ENCODE measurements at places on chromosomes 3 and 15.

GRCh38 chr15:38130205-38130567 is 122.5 kb upstream of the SPRED1 start:
- no peak for DNase-seq

- no peak for DNase-seq
Observed at GRCh38 chr3:16504242-16504641, 9.3 kb downstream of the RFTN1 start.

DNA sequence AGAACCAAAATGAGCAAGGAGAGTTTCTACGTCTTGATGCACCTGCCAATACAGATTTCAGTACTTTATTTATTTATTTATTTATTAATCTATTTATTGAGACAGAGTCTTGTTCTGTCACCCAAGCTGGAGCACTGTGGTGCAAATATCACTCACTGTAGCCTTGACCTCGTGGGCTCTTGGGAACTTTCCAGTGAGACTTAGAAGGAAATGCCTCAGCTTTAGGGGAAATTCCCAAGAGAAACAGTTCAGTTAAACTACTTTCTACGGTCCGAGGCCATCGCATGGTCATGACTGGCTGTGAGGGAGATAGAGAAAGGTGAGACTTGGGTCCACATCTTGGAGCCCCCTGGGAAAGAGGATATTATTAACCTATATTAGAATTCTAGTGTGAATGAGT is 47.0 kb upstream of the HERC1 start:
- DNase-seq: no peak

DNA sequence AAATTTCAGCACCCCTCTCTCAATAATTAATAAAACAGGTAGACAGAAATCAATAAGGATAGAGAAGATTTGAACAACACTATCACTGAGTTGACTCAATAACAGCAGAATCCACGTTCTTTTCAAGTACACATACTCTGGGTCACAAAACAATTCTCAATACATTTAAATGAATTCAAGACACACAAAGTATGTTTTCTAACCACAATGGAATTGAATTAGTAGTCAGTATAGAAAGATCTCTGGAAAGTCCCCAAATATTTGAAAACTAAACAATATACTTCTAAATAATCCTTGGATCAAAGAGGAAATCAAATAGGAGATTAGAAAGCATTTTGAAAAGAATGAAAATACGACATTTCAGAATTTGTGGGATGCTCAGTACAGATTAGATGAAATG is 40.0 kb downstream of the TKT start:
- DNase-seq: no peak

DNA sequence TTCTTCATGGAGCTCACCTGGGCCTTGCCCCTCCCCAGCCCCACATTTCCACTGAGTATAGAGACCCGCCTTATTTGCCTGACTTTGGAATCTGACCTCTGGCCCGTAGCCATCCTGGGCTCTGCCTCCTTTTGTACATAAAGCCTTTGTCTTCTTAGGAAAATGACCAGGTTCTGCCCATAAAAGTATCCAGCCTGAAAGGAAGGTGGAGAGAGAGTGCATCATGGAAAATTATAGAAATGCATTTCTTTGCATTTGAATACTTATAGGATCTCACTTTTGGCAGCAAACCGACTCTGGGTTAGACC is 3.6 kb upstream of the SH2D7 start:
- DNase-seq: no peak

DNA sequence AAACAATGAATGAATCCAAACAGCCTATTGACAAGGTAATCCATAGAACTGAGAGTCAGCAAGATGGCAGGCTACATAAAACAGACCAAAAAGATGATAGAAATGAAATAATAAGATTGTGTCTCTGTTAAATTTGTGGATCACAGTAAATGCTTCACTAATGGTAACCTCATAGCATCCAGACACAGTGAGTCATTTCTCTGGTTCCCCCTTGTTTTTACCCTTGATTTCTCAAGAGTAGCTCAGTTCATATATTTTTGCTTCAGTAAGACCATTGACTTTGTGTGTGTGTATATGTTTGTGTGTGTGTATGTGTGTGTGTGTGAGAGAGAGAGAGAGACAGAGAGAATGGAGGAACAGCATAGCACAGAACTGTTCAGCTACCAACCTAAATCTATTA is 546.9 kb downstream of the RBMS3 start:
- no peak for DNase-seq

DNA sequence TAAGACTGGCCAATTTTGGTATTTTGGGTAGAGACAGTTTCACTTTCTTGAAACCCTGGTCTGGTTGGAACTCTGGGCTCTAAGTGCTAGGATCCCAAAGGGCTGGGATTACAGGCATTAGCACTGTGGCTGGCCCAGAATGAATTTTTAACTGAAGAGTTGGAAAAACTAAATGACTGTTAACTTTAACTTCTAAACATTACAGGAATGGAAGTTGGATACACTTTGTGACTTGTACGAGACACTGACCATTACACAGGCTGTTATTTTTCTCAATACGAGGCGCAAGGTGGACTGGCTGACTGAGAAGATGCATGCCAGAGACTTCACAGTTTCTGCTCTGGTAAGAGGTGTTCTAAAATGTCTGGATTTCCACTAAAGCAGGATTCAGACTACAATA is 3.5 kb downstream of the EIF4A2 start:
- no peak for DNase-seq
